Activated naive CD8-positive, alpha-beta T cell treated with anti-CD3 and anti-CD28 coated beads for 36 hours (primary cell): ENCODE measurements at places on chromosomes 7 and 10.

- no peak for DNase-seq
Measured at GRCh38 chr7:42740408-42740807, 171.5 kb downstream of the C7orf25 start.

DNA sequence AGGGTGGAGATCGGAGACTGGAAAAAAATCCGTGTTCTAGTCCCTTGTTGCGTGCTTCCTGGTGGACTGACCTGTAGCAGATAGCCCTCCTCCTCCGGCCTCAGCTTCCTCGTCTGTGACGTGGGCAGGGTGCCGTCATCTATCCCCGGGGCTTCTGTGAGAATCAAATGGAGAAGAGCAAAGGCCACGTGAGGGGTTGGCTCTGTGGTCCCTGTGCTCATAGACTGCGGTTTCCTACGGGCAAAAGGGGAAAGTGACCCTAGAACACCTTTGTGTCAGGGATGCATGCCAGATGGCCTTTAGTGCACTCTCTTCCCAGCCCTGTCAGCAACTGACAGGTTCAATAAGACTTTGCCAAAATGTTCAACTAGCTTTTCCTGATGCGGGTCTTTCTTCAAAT, 33.7 kb downstream of the GRK5 start:
- no peak for DNase-seq

DNA sequence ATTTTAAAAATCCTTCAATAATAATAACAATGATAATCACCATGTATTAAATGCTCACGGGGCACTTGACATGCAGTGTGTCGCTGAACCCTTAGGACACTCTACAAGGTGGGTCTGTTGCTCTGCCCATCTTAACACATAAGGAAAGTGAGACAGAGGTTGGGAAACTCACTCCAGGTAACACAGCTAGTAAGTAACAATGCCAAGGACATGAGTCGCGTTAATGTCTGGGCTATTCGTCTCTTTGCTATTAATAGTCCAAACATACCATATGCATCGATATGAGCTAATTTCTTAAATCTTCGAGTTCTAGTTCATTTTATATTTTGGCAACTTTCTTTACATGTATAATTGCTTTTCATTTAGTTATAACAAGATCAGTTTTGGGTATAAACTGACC, 79.5 kb downstream of the BEND7 start:
- DNase-seq = no peak

DNA sequence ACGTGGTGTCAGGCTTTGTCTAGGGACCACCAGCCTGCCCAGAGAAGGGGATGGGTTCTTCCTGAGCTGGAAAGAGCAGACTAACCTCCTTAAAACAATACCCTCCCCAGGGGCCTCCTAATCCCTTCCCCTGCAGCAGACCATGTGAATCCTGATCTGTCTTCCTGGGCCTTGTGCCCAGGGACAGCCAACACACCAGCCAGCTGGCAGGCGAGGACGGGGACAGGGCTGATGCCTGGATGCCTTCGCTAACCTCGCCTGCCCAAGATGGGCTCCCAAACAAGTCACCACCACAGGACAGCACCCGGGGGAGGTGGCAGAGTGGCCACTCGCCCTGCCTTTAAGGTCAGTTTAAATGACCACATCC, 17.6 kb downstream of the PODXL start:
- no peak for DNase-seq

DNA sequence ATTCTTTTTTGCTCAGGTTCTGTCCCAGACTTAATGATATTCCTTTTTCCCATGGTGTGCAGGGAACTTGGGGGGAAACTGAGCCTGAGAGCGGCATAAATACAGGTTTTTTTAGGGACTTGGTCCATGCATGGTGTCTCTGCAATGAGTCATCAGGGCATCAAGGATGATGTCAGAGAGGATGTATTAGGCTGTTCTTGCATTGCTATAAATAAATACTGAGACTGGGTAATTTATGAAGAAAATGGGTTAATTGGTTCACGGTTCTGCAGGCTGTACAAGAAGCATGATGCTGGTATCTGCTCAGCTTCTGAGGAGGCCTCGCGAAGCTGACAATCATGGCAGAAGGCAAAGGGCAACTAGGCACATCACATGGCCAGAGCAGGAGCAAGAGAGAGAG, 185.4 kb downstream of the RAB11FIP2 start:
- no peak for DNase-seq

GRCh38 chr7:25238066-25238725, 9.9 kb upstream of the NPVF start:
- no peak for DNase-seq

- no peak for DNase-seq
Measured at GRCh38 chr10:114624951-114625780, 32.9 kb downstream of the ABLIM1 start.

- DNase-seq = peak; percentile 13
Measured at GRCh38 chr10:16470747-16471146, 33.9 kb downstream of the PTER start.

DNA sequence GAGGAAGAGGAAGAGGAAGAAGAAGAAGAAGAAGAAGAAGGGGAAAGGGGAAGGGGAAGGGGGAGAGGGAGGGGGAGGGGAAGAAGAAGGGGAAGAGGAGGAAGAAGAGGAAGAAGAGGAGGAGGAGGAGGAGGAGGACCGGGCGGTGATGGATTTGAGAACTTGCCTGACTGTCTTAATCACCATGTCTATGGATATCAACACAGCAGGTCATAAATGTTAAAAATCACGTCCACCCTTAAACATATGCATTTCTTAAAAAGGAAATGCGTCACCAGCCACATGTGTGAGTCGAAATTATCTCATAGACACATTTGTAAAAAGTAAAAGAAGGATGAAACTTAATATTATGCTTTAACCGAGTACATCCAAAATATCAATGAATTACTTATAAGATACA, 42.1 kb upstream of the INSIG1 start:
- no peak for DNase-seq

GRCh38 chr7:118182593-118183427, 1.2 kb upstream of the LSM8 start:
- no peak for DNase-seq

DNA sequence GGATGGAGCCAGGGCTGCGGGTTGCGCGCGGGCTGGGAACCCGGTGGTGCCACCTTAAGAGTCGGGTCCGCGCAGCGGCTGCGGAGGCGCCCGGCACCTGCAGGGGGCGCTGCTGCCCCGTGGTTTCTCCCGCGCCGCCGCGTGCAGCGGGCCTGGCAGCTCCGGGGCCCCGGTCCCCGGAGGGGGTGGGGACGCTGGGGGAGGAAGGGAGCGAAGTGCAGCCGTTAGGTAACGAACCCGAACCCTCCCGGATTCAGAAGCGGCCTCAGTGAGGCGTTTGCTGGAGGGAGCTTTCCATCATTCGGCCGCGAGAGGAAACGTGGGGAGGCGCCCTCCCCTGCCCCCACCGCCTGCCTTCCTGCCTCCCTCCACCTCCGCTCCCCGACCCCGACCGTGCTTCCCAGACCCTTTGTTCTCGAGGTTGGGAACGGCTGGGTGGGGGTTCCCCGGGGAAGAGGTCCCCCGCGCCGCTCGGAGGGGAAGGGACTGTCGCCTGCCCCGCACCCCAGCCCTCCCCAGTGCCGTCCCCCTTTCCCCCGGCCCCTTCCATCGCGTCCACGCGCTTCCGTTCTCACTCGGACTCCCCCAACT, 29.6 kb downstream of the SKIDA1 start:
- DNase-seq = peak; percentile 90

DNA sequence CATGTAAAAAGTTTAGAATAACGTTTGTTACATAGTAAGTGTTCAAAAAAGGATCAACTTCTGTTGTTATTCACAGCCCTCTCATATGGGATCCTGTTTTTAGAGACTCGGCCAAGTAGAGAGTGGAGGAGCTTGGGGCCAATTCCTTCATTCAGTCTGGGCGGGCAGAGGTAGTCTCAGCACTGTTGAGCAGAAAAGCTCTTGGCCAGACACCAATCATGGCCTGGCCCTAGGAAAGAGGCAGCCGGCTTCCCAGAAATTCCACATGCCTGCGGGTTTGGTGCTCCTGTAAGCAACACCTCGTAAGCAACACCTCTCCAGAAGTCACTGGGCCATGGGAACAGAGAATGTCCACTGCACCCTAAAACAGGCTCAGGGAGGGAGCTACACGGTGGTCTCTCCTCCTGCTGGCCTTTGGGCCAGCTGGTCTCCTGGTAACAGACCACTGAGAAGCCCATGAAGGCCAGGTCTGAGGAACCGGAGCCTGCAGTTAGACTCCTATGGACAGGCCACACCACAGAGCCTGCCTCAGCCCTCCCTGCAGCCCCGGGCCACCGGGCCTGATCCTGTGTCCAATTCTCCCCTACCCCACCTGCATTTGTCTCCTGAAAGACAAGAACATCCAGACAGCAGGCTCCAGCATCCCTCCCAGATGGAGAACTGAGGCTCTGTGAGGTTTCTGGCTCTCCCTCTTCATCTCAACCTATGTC, 149.1 kb downstream of the GRID1 start:
- DNase-seq = no peak

DNA sequence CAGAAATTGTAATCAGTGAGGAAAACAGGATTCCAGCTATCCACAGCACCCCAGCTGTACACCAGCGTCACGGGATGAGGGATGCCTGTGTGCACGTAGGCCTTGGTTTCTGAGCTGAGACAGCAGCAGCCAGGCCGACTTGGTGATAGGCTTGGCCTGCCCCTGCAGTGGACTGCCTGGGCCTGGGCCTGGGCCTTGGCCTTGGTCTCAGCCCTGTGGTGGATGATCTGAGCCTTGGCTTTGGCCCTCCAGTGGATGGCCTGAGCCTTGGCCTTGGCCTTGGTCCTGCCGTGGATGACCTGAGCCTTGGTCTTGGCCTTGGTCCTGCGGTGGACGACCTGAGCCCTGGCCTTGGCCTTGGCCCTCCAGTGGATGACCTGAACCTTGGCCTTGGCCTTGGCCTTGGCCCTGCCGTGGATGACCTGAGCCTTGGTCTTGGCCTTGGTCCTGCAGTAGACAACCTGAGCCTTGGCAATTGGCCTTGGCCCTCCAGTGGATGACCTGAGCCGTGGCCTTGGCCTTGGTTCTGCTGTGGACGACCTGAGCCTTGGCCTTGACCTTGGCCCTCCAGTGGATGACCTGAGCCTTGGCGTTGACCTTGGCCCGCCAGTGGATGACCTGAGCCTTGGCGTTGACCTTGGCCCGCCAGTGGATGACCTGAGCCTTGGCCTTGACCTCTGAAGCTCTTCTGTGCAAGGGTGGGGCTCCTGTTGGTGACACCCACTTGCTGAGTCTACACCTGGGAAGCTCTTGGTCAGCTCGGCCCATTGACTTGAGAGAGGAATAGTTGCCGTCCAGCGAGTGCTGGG, 93.8 kb downstream of the CUX1 start:
- DNase-seq = no peak

DNA sequence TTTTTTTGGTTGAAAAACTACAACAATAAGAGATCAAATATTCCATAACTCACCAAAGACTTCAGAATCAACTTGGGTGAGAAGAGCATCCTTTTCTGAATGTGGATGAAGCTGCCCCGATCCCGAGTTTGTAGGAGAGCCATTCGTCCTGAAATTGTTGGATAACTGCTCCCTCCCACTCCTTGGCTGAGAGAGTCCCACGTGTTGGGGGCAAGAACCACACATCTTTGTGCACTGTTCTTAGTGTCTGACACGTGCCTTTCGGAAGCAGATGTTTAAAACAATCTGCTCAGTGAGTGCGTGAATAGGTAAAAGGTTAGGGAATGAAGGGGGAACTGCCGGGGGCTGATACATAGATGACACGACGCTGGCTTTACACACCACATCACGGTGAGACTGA, 575.7 kb downstream of the PTPRN2 start:
- no peak for DNase-seq

GRCh38 chr10:110811791-110812581, 59.7 kb upstream of the PDCD4 start:
- no peak for DNase-seq

- DNase-seq = no peak
Measured at GRCh38 chr7:90692947-90693346, 96.8 kb downstream of the CDK14 start.

DNA sequence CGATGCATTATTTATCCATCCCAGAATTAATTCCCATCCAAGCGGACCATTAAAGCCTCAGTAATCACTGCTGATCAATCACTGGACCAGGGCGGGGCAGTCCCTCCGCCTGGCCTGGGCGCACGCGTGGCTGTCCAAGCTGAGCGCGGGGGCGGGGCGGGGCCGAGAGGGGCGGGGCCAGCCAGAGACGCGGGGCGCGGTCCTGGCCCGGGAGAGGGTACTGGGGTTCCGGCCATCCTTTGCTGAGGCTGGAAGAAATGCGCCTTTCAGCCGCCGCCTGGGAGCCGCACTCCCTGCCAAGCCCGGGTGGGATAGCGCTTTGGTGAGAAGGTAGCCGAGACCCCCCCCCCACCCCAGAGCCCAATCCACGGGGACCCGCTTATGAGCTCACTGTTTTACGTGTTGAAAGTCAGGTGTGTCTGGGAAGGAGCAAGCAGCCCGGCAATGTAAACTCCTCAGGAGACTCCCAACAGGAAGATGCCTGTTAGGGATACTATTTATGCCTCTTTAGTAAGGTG, at the start of gene ARHGAP22:
Gene ARHGAP22, minus strand, starts transcription at position 83 of the 518 bp plus-strand sequence. CDS start 277 bp downstream, outside the sequence.
- DNase-seq = no peak

- peak; percentile 20 for DNase-seq
Measured at GRCh38 chr7:45026984-45027773, 27.2 kb downstream of the CCM2 start.

DNA sequence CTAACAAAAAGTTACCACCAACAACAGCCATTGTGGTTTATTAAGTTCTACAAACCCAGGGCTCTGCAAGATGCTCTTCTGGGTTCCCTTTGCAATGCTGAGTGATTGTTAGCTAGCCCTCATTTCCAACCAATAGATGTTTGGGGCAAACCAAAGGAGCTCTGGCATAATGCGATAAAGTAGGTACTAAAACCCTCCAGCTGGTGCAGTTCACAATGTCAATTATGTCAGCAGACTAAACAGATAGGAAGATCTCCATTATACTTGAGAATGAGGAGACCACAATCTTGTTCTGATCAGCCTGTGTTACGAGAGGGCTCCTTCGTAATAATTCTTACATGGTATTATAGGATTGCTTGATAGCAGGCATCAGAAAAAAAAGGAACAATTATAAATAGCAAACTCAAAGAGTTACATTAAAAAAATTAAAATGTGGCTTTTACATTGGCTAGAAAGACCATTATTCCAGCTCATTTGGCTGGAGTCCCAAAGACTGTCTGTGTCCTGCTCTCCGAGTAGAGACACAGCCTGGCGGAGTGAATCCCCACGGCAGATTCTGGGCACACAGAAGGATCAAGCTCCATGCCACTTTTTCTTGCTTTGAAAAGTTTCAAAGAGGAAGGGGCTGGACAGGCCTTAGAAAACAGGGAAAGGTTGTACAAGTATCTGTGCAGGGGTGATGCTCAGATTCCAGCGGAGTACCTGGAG, 93.8 kb downstream of the ZRANB1 start:
- no peak for DNase-seq

- no peak for DNase-seq
Measured at GRCh38 chr10:119614686-119615085, 17.9 kb upstream of the TIAL1 start.

- no peak for DNase-seq
Measured at GRCh38 chr7:150917969-150918368, 60.2 kb downstream of the KCNH2 start.

GRCh38 chr7:150934045-150934766, 43.9 kb downstream of the KCNH2 start:
- no peak for DNase-seq

DNA sequence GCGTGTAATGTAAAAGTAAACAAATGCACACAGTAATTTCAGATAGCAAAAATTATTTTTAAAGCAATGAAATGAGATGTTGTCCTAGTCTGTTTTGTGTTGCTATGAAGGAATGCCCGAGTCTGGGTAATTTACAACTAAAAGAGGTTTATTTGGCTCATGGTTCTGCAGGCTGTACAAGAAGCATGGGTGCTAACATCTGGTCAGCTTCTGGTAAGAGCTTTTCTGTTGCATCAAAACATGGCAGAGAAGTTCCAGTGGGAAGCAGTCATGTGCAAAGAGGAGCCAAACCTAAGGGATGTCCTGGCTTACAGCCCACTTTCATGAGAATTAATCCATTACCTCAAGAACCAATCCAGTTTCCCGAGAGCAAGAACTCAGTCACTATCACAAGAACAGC, 62.9 kb upstream of the MNX1 start:
- no peak for DNase-seq
